AG10803 (cell line): ENCODE measurements at places on chromosomes 3 and 15.
A peak's percentile ranks its signal among the peaks of the same experiment; 100 is the strongest.

DNA sequence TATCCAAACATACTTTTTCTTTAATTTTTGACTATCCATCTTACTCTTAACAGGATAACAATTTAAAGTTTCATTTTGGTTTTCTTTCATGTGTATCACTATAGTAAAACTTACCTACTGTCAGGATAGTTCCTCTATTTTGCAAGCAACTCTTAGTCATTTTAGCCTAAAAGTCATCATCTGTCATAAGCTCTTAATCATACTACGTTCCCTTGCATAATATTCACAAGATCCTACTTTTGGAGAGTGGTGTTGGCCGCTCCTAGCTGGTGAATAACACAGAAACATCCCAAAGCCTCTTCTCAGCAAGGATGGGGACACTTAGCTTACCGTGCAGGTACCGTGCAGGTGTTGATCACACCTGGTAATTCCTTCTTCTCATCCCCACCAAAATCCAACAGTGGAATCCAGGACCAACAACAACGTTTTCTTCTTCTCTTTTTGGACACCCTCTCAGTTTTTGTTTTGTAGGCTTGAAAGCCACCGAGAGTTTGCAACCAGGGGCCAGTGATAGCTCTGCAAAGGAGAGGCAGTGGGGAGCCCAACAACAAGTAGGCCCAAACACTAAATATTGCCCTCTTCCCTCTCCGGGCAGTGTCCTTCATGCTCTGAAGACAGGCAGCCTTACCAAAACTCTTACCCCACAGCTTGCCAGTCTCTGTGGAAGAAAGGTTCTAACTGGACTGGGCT, 433 bp downstream of the FILIP1L start:
- DNase-seq = no peak

DNA sequence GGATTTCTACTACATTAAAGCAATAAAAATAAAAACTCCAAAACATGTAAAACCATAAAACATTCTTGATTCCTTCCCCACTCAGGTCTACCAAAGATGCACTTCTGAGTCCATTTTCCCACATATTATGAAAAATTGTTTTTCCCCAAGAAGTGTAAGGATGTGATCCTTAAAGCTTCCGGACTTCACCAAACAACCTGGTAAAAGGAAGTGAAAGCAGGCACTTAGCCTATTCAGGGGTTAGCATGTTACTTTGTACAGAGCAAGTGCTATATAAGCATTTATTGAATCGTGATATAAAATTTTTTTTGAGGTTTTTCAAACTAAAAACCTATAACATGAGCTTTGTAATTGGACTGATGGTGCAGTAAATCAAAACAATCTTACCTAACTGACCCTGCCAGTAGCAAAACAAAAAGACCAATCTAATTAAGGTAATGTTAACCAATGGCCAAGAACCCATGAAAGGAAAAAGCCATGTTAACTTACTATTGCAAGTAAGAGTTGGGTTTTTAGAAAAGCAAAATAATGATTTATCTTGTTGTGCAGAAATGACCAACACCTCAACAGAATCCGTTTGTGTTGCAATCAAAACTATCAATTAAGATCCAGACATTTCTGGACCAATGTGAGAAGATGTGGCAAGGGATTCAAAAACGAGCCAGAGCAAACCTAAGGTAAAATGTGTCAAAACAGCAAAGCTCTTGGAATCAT, 1.8 kb downstream of the SETD2 start:
- peak; percentile 7 for DNase-seq

DNA sequence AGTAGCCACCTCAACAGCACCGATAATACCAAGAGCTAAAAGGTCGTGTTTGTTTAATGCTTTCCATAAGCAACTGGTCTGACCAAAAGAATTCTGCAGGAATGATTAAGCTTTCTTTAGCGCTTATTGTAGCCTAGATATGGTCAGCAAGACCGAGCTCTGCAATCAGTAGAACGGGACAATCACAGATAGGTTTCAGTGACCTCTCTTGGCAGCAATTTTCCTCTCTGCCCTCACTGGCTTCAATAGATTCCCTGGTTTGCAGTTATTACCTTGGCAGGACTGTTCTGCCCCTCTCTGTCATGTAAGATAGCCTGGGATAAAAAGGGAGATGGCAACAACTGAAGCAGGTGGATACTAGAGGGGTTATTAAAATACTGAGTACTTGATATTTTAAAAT, 337.1 kb upstream of the NECTIN3 start:
- no peak for DNase-seq

DNA sequence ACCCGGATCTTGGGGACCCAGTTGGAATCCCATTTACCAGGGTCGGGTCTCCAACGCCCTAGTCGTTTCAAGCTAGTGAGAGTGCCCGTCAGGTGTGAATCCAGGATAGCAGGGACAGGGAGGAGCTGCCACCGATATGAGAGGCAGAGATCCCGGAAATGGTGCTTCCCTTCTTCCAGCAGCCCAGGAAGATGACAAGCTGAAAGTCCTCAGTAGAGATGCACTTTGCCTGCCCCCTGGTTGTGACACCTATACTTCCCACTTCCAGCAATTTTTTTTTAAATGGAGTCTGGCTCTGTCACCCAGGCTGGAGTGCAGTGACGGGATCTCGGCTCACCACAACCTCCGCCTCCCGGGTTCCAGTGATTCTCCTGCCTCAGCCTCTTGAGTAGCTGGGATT, 503.0 kb downstream of the NTRK3 start:
- DNase-seq = no peak

- DNase-seq = peak; percentile 76
Observed at GRCh38 chr3:10023587-10024310, 2.5 kb upstream of the FANCD2 start.

DNA sequence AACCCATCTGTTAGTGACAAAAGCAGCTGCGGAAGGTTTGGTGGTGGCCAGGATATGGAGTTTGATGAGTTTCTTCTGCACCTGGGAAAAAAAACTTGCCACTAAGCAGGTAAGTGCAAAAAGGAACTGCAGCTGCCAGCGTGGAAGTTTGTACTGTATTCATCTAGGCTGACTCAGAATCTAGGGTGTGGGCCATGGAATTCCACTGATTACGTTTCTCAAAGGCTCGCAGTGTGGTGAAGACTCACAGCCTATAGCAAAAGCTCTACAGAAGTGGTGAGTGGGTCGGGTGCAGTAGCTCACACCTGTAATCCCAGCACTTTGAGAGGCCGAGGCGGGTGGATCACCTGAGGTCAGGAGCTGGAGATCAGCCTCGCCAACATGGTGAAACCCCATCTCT, 334.6 kb upstream of the GRM7 start:
- DNase-seq = no peak

- peak; percentile 96 for DNase-seq
Observed at GRCh38 chr3:196650740-196651311, 11.3 kb downstream of the NRROS start.

GRCh38 chr3:151589311-151589710, 128.4 kb upstream of the IGSF10 start:
- DNase-seq = peak; percentile 61

GRCh38 chr3:124298951-124299350, 307.0 kb upstream of the ROPN1 start:
- no peak for DNase-seq

- peak; percentile 54 for DNase-seq
Observed at GRCh38 chr15:98648654-98649471, 524 bp downstream of the IGF1R start.
